GOT3 (cell line): ENCODE measurements at places on chromosomes 3 and 15.

DNA sequence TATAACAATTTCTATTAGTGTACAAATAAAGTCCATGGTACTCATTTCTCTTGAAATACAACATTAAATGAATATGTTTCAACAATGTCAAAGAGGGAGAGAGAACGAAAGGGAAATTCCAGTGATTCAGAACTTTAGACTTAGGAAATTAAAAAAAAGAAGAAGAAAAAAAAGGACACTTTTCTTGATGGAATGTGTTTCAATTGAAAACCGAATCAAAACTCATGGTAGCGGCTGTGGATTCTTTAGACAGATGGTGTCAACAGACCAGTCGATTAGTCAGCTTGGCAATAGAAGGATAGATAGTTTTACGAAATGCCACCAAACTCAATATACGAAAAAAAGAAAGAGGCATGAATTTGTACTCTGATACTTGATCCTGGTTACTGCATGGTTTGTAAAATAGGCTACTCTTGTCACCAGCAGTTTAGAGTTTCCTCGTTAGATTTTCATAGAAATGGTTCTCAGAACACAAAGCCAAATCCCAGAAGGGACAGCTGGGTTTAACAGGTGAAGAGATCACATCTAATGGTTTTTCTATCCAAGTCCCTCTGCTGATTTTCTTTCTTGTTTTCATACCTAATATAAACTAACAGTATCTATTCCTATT, 793.5 kb downstream of the ROBO1 start:
- no peak for DNase-seq

DNA sequence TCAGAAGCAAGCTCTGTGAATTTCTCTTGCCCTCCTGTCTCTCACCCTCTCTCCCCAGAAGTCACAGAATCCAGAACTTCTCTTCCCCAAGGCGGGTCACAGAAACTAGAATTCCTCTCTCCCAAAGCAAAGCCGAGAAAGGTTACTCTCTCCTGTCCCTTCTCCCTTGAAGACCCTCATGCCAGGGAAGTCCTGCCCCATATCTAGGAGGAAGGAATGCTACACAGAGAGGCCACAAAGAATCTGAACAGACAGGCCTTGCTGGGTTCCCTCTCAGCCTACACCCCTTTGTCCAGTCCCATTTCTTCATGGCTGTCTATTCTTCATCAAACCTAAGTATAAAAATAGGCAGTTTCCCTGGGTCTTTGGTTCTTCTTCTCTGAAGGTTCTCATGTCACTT, 29.8 kb downstream of the ANP32A start:
- no peak for DNase-seq

- no peak for DNase-seq
These were observed 2.7 kb downstream of the ALS2CL start for GRCh38 chr3:46690798-46691197.

- DNase-seq: no peak
These were observed 9.4 kb downstream of the RPLP1 start for GRCh38 chr15:69462030-69462492.

DNA sequence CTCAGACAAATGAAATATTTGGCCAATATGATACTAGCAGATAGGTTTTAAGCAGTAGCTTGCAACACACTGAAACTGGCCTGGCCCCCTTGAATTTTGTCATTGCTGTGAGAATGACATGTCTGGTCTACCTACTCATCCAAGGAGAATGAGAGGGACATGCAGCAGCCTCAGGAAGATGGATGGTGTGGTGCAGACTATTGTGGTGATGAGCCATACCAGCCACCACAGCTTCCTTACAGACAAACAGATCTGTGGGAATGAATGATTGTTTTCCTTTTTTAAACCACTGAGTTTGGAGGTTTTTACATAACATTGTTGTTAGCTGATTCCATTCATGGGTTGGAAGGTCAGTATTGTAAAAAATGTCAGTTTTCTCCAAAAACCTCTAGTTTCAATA, 133.7 kb upstream of the POU1F1 start:
- no peak for DNase-seq

- DNase-seq: no peak
These were observed 603.2 kb upstream of the KCNMB2 start for GRCh38 chr3:177932750-177933660.

GRCh38 chr15:64610257-64610919, 150.0 kb downstream of the ZNF609 start:
- no peak for DNase-seq

- no peak for DNase-seq
These were observed 55.5 kb upstream of the HES1 start for GRCh38 chr3:194080436-194080835.

- no peak for DNase-seq
These were observed 561.3 kb downstream of the NLGN1 start for GRCh38 chr3:173958805-173959204.

DNA sequence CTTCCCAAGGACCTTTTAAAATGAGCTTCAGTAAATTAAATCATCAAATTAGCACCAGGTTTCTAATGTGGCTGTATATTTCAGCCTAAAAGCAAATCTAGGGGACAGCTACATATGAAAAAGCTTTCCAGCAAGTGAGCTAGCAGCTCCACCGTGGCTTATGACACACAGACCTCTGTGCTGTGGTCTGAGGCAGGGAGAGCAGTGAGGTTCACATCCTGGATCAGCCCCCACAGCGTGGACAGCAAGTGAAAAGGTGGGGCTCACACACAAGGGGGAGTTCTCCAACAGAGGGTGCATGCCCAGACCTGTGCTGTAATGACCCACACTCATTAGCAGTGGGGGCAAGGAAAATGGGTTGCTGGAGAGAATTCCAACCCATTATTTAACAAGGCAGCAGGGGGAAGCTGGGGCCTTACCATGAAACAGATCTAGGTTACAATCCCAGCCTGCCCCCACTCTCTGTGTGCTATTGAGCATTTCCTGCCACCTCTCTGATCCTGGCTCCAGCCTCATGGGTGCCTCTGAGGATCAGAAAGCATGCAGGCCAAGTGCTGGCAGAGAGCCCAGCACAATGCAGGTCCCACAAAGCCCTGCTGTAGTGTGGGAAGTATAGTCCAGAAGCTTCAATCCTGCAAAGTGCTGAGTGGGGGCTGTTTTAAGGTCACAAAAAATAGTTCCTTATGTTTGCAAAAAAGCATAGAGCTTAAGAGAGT, 48.2 kb downstream of the RASGRF1 start:
- DNase-seq: no peak

DNA sequence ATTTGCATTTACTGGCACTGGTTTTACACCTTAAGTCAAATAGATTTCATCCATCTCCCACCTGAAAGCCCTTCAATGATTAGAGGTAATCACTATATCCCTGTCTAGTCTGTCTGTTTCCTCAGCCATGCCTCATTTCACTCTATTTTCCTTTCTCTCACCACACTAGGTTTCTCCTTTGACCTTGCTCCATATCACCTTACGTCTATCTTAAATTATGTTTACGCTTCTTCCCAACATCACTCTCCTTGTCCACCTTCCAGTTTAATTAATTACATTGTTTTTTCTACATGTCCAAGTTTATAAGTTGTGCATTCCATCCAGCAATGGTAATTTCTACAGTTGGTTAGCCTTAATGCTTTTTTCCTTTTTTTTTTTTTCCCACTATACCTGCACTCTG, 396.7 kb upstream of the PDZRN3 start:
- no peak for DNase-seq

DNA sequence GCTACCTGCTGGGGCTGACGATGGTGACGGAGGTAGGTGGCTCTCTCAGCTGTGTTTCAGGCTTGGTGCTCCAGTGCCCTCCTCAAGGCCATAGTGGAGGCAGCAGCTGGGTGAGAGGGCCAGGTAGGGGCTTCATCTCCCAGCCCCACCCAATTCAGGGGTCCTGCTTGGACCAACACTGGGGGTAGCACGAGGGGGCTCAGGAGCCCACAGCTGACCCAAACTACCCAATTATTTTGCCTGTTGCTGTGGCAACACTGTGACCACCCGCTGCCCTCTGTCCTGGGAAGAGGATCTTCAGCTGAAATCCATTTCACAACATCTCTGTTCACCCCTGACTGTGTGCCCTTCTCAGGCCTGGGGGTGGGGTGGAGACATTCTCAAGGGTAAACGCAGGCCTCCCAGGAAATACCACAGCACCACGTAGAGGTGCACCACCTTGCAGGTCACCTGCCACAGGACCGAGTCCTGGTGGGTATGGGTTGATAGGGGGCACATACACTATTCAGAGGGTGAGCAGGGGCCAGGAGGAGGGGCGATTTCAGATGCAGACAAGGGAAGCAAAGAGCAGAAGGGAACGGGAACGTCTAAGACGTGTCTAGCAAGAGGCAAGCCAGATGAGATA, 62.7 kb downstream of the GRIP2 start:
- no peak for DNase-seq

GRCh38 chr3:101011136-101011535, 17.9 kb upstream of the ABI3BP start:
- DNase-seq: no peak

DNA sequence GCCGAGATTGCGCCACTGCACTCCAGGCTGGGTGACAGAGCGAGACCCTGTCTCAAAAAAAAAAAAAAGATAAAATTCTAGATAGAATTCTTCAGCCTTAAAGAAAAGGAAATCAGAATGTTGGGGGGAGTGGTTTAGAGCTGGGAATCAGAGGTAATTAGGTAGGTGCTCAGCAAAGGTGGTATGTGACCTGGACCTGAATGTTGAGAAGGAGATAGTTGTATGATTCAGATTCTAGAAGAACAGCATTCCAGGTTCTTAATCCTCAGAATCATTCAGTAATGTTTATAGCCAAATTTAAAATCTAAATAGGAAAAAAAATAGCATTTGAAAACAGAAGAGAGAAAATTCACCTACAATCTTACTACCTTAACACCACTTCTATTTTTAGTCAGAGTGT, 71.3 kb upstream of the UBE2E1 start:
- DNase-seq: no peak

DNA sequence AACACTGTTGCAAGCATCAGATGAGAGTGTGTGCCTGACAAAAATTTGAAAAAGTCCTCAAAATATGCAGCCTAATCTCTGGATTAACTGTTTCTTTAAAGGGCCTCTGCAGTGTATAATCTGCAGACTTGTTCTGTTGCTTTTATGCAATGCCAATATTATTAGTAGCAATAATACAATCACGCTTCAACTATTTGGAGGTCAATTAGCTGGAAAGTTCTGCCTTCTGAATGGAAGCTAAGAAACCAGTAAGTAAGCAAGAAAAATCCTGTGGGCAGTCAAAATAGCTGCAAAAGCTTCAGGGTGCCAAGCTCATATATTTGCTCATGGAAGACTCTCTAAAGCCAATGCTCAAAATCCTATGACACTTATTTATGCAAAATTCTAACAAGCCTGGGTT, 153.2 kb upstream of the NR2F2 start:
- no peak for DNase-seq

DNA sequence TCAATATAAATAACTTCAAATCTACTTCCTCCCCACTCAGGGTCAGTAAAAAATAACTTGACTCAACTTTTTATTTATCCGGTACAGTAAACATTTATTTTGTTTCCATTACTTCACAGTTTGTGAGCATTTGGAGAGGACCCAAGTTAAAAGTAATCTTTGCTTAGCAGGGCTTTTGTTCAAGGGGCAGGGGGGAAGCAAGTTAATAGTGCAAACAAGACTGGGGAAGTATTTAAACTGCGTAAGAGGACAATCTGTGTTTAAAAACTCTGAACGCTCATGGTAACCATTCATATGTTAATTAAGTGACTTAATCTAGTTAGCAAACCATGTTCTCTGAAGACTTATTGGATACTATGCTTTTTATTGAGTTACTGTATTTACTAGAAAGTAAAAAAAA, 346.2 kb downstream of the SLC9A9 start:
- DNase-seq: no peak

GRCh38 chr15:77840991-77841775, 208.5 kb upstream of the LINGO1 start:
- DNase-seq: no peak

GRCh38 chr3:87206070-87206469, 21.0 kb upstream of the CHMP2B start:
- DNase-seq: no peak

GRCh38 chr3:68403741-68404140, 528.6 kb downstream of the TAFA4 start:
- DNase-seq: no peak

DNA sequence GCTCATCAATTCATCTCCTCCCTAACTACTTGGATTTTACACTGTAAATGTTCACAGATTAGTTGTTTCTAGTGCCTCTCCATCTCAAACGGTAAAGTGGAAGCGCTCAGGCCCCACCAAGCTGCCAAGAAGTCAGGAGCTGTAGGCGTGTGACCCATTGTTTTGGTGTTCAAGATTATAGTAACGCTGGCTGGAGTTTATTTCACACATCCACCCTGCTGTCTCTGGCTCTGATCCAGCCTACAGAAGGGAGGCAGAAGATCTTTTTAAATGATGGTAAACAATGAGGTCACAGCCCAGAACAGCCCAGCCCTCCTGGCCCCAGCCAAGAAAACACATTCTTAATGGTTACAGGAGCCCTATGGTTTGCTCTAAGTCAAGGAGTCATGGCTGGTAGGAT, 25.7 kb upstream of the GALNT15 start:
- DNase-seq: no peak

- no peak for DNase-seq
These were observed 24.9 kb upstream of the TPRG1 start for GRCh38 chr3:189146848-189147247.

DNA sequence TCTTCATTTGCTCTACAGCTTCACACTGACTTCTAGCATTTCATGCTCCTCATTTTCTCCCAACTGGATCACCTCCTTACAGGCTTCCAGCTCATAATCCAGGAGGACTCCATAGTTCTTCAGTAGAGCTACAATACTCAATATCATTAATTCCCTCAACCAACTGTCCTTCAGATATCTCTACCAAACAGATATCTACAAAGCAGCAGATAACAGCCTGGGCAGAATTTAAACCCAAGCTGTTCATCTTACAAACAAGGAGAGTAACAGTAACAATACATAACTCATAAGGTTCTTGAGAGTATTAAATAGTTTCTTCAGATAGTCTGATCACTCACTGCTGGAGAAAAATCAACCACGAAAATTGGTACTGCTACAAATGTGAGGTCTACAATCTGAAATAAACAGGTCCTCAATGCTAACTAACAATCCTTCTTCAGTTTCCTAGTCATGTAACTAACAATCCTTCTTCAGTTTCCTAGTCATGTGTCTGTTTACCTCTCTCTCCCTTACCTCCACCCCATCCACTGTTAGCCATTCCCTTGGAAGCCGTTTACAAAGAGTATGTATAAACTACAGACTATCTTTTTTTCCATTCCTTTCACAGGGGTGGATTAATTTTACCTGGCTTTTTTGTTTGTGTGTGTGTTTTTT, 5.0 kb downstream of the PEAK1 start:
- no peak for DNase-seq

GRCh38 chr15:27549746-27550145, 549.4 kb downstream of the OCA2 start:
- no peak for DNase-seq
